Stimulated activated CD4-positive, alpha-beta T cell treated with anti-CD3 and anti-CD28 coated beads, Interleukin-1b, Interleukin-23, amount 100 ng/mL, for 1 hour (primary cell): ENCODE measurements at places on chromosomes 6 and 20.

DNA sequence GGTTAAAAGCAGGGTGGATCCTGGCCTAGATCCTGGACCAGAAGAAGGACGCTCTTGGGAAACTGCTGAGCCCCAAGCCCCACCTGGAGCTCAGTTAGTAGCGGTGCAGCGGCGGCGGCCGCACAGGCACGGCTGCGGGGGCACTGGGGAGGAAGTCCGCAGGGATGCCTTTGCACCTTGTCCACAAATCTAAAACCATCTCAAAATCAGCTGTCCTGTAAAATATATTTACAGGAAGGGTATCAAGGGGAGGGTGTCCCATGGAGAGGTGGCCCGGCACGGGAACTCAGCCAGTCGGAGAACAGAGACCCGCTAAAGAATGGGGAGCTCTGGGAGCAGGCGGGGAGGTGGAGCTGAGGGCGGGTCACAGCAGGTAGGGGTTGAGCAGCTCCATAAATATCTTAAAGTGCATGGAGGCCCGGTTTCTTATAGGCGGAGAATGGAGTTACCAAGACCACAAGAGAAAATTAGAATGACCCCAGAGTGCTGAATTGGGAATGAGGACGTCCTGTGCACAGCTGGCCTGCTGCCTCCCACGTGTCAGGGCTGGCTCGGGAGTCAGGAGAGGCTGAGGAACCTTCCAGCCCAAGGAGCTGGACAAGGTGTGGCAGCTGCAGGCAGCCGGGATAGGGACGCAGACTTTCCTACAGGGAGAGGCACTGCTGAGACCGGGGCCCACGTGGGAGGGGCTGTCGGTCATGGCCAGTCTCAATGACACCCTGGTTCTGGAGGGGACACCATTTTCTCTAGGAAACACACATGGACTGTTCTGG is 8.0 kb downstream of the MTG2 start:
- DNase-seq = no peak

DNA sequence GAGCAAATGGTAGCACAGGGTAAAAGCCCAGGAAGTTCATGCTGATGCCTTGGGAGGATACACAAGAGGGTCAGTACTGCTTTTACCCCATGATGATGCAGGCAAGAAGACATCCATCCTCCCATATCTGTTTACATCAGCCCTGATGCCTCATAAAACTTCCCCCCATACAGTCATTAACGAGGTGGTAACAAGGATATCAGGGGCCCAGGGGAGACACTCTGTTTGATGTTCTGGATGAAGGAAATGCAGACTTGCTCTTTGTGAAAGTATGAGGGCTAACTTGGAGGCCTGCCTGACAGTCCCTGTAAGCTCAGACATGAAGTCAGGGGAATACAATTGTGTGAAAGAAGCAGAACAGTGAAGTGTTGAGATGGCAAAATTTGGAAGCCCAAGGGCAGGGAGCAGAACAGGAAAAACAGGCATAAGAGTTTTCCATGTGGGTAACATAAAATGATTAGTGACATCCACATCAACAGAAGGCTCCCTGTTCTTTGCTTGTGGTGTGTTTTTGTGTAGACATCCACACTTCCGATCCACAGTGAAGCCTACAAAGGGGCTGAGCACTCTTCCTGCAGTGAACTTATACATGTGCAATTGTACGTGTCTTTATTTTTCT is 813.4 kb downstream of the MAFB start:
- DNase-seq = no peak

DNA sequence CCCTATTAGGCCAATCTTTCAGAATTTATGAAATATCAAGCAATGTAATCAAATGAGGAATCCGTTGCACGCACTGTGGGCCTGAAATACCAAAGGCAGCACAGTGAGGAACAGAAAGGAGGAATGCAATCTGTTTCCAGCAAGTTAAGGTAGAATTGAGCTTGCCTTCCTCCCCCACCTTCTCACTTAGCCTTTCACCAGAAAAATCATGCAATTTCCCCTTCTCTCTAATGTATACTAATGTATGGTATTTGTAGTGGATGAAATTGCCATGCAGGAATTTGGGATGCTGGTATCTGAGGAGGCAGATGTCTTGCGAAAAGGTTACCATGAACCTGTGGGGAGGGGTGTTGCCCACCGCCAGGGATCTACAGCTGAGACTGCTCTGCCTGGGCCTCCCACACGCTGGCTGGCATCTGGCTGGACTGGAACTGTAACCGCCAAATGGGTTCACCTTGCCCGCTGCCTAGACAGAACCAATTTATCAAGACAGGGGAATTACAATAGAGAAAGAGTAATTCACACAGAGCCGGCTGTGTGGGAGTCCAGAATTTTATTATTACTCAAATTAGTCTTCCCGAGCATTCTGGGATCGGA is 222.4 kb upstream of the MYLIP start:
- DNase-seq = no peak

- DNase-seq = no peak
These were observed 273.3 kb upstream of the IRAK1BP1 start for GRCh38 chr6:78593898-78594667.

DNA sequence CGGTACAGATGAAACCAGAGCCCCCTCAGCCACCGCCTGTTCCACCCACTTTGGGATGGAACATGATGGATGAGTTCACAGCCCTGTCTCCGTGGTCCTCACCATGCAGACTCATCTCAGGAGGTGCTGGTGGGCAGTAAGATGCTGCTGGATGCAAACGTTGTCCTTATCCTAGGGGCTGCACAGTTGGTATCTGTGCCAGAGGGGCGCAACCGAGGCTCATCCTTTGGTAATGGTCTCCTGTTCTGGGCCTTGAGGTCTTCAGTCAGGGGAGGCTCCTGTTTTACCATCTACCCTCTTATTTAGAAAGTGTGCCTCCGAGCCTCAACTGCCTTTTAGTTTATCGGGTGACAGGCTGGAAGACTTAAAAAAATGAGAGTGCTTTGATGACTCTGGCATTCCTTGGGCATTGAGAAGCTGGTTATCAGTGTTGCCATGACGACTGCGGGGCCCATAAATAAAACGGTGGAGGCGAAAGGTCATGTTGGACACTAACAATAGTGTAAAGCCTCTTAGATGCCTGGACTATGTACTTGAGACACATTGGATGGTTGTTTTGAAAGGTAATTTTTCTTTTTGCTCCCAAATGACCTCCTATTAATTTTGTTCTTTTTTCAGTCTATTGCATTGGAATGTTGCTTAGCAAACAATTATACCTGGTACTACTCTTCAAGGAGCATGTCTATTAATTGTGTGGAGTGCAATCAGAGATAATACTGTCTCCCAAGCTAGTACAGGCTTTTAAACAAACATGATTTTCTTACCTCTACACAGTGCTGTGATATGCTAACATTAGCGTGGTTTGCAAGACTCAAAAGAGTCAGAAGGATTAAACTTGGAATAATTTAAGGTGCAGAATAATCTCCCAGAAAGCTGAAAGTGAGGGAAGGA is 74.2 kb upstream of the DSP start:
- DNase-seq = no peak

DNA sequence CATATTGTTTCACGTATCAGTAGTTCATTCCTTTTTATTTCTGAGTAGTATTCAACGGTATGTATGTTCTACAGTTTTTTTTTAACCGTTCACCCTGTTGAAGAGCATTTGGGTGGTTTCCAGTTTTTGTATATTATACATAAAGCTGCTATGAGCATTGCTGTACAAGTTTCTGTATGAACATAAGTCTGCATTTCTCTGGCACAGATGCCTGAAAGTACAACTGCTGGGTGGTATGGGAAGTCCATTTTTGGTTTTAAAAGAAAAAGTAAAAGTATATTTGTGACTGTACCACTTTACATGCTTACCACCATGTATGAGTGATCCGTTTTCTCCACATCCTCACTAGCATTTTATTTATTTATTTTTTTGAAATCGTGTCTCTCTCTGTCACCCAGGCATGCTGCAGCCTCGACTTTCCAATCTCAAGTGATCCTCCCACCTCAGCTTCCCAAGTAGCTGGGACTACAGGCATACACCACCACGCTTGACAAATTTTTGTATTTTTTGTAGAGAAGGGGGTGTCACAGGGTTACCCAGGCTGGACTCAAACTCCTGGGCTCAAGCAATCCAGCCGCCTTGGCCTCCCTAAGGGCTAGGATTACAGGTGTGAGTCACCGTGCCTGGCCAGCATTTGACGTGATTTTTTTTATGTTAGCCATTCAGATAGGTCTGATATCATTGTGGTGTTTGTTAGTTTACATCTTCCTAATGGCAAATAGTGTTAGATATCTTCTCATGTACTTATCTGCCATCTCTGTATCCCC is 11.0 kb upstream of the SIM1 start:
- no peak for DNase-seq

DNA sequence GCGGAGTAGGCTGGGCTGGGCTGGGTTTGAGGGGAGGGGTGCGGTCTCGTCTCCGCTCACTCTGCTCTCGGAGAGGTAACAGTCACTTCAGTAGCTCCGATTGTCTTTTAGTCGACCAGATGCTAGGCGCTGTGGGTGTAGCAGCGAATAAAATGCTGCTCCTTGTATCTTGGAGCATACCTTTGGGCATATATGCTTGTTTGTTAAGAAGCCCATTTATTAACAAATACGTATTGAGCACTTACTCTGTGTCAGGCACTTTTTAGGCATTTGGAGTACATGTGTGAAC is 545 bp downstream of the ACTR5 start:
- no peak for DNase-seq

- no peak for DNase-seq
These were observed 17.8 kb downstream of the SS18L1 start for GRCh38 chr20:62161347-62161746.

DNA sequence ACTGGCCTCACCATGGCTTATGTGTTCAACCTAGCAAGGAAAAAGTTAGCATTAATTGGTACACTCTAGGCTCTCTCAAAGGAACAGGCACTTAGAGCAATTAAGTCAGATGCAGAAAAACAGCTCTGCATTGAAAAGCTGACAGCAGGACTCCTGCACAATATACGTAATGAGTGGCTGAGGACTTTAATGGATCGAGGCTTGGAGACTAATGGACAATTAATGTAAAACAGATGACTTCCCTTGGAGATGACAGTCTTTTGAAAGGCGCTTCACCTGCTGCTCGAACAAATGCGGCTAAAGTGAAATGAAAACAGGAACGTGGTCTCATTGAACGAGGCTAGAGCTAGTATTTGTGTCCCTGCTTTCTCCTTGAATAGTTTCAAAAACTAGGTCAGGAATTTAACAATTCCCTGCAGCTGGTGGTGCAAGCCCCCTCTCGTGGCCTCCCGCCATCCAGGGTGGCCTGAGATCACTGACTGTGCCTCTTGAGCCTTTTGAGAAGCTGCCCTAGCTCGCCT is 137.1 kb downstream of the ELOVL4 start:
- DNase-seq = no peak

GRCh38 chr6:23559587-23560343 is 566.2 kb upstream of the NRSN1 start:
- DNase-seq = no peak

GRCh38 chr20:15119852-15120487 is 782.6 kb upstream of the FLRT3 start:
- DNase-seq = no peak

GRCh38 chr6:8865451-8865850 is 430.1 kb upstream of the SLC35B3 start:
- DNase-seq = no peak

GRCh38 chr6:57072108-57072507 is 17.9 kb upstream of the ZNF451 start:
- DNase-seq = no peak

DNA sequence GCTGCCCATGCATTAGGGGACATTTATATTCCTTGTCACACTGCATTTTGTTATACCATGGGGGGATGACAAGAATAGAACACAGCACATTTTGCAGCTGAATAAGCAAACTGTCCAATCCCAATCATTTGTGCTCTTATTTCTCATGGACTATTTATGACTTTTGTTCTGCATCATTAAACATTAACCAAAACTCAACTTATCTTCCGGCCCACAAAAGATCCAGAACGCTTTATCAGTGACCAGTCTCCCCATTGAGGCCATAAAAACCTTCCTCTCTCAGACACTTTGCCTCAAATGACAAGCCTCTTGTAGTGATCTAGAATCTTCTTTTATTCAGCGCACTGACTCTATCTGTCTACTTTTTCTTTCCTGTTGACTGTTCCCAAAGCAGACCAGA is 28.4 kb upstream of the FOXQ1 start:
- no peak for DNase-seq

GRCh38 chr20:63529180-63529860 is 7.9 kb downstream of the PTK6 start:
- no peak for DNase-seq

GRCh38 chr6:56860475-56860874 is 94.4 kb upstream of the BEND6 start:
- DNase-seq = no peak

DNA sequence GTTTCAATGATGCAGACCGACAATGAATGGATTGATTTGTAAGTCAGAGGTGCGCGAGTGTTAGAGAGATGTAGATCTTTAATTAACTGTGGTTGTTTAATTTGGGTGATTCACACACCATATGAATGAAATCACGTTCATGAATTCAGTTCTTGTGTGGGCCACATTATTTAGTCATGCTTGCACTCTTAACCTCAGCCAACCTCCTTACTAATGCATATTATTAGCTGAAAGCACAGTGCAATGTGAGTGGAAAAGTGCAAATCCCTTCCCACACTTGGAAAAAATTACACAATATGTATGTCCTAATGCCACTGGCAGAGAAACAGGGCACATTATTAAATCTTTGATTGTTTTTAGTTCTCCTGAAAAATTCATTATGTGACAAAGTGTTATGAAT is 512.5 kb downstream of the BCKDHB start:
- no peak for DNase-seq

DNA sequence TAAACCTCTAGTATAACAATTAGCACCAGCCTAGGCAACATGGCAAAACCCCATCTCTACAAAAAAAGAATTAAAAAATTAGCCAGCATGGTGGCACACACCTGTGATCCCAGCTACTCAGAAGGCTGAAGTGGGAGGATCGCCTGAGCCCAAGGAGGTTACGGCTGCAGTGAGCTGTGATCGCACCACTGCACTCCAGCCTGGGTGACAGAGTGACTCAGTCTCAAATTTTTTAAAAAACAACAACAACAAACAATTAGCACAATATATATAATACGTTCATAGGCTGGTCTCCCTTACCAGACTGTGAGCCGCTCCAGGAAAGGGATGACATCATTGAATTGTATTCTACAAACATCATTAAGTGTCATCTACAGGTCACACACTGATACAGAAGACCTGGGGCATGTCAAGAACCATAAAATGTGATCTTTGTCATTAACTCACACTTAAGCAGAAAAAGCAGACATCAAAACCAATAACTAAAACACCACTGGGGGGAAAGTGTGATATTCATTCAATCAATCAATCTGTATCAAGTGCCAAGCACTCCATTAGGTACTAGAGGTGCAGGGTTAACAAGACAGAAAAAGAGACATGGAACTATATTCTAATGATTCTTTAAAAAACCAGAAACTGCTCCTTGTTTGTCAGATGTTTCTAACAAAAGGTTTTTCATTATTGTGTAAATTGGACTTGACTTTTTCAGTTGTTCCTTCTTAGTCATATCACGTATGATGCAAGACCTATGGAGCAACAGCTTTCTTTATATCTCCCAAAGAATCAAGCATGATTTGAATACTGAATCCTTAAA is 17.8 kb downstream of the MAP3K5 start:
- no peak for DNase-seq
